Mesothelial cell of epicardium (in vitro differentiated cells): ENCODE measurements at places on chromosomes 12 and 14. TPM values are rescaled to one million over a fixed set of nuclear protein-coding genes. Genes with fewer than 3 reads are reported as not detected.

DNA sequence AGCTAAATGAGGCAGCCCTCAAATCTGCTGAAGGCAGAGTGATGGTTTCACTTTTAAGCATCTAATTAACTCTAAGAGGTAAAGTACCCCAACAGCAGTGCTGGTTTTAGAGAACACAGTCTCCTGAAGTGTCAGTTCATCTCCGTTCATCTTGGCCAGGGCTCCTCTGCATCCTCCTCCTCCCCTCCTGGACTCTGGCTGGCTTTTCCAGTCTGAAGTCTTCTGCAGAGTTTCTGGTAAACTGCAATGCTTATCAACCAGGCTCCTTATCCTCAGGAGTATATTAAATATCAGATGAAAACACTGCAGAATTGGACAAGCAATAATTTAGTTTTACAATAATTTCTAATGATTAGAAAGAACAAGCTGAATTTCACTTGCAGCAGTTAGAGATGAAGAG, 115.4 kb downstream of the GTF2A1 start:
- no peaks in the 10 kb centered on the region for H3K36me3 ChIP-seq
- H3K4me3 ChIP-seq, result no peak overlapping the region
- DNase-seq, result no peak

KSR2 gene
- 0.69 to 0.71 TPM (median 0.70 TPM) in 3 replicates for total RNA-seq

SLC2A13 gene
- total RNA-seq, result 5.7 to 7.4 TPM (median 6.7 TPM) in 3 replicates

- no peaks in the 10 kb centered on the region for H3K27me3 ChIP-seq
- peaks cover 19% of the 10 kb centered on the region for H3K4me1 ChIP-seq
- H3K4me3 ChIP-seq, result no peak overlapping the region
- H3K27ac ChIP-seq, result no peak overlapping the region
- no peak for DNase-seq
- H3K36me3 ChIP-seq, result no peaks in the 10 kb centered on the region
Measured at GRCh38 chr12:13156277-13156676, 40.2 kb upstream of the EMP1 start.

DNA sequence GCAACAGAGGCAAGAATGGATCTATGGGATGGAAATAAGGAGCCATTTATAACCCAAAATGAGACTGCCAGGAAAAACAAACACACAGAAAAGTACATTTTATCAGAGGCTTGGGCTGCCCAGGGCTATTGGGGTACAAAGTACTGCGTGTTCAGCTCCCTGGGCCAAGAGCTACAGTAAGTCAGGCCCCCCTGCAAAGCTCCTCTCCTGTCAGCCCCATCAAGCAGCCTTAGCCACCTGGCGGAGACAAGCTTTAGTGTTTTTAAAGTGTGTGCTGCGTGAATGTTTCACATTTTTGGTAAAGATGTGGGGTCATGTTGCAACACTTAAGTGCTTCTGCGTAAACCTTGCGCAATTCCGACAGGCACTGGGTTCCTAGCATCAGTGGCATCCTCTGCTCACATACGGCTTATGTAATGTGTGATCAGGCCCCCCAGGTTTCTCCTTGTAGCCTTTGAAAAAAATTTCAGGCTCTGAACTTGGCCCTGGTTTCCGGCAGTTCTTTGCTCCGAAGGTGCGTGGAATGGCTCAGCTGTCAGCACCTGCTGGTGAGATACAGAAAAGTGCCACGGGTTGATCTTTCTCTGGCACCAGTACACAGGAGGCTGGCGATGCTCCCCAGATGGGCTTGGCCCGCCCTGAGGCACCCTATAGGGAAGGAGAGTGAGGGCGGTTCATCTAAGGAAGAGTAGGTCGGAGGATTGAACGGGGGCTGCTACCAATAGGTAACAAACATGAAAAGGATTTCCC, 198.7 kb upstream of the EEA1 start:
- H3K4me3 ChIP-seq, result no peak overlapping the region
- no peak overlapping the region for H3K27ac ChIP-seq
- no peaks in the 10 kb centered on the region for H3K27me3 ChIP-seq

- peaks cover 16% of the 10 kb centered on the region for H3K27me3 ChIP-seq
- peaks cover 31% of the 10 kb centered on the region for H3K4me1 ChIP-seq
- no peak for DNase-seq
- H3K36me3 ChIP-seq, result no peaks in the 10 kb centered on the region
- no peak overlapping the region for H3K4me3 ChIP-seq
- no peak overlapping the region for H3K27ac ChIP-seq
Measured at GRCh38 chr14:22381408-22381760, 207.6 kb downstream of the DAD1 start.

DNA sequence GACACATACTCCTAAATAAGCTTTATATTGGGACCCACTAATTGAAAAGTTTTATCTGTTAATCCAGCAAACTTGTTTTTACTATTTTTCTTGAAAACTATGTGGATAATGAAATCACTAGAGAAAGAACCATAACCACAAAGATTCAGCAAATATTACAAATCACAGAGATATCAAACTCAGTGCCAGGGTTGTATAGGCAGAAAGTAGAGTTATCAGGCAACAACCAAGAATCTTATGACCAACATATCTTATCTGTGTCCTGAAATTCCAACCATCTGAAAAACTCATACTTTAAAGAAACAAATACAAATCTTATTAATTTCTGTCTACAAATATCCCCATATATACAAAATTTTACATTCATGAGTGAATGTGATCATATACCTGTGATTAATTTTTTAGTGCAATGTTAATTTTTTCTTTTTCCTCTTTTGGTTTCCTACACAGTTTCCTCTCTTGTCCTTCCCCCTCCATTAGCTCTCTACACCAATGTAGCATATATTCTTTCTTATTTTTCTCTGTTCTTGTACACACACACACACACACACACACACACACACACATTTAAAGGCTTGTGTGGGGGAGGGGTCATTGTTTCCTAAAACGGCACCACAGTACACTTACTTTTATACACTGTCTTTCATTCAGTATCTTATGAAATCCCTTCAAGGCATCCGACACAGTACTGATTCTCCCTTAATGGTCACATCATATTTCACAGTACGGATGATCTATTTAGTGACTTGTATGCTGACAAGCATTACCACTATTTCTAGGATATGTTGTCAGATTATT, 18.6 kb downstream of the AMN1 start:
- H3K27me3 ChIP-seq, result no peaks in the 10 kb centered on the region
- DNase-seq, result no peak
- no peak overlapping the region for H3K4me3 ChIP-seq
- H3K27ac ChIP-seq, result no peak overlapping the region
- peaks cover 31% of the 10 kb centered on the region for H3K36me3 ChIP-seq
- peaks cover 11% of the 10 kb centered on the region for H3K4me1 ChIP-seq

LAG3 gene
- total RNA-seq, result 2.7 to 3.8 TPM (median 3.5 TPM) in 3 replicates

GRCh38 chr14:68158640-68159039, 339.1 kb downstream of the RAD51B start:
- no peak for DNase-seq
- peak overlapping the region; percentile 43 for H3K27ac ChIP-seq
- H3K36me3 ChIP-seq, result peaks cover 11% of the 10 kb centered on the region
- H3K4me1 ChIP-seq, result peaks cover 52% of the 10 kb centered on the region

DNA sequence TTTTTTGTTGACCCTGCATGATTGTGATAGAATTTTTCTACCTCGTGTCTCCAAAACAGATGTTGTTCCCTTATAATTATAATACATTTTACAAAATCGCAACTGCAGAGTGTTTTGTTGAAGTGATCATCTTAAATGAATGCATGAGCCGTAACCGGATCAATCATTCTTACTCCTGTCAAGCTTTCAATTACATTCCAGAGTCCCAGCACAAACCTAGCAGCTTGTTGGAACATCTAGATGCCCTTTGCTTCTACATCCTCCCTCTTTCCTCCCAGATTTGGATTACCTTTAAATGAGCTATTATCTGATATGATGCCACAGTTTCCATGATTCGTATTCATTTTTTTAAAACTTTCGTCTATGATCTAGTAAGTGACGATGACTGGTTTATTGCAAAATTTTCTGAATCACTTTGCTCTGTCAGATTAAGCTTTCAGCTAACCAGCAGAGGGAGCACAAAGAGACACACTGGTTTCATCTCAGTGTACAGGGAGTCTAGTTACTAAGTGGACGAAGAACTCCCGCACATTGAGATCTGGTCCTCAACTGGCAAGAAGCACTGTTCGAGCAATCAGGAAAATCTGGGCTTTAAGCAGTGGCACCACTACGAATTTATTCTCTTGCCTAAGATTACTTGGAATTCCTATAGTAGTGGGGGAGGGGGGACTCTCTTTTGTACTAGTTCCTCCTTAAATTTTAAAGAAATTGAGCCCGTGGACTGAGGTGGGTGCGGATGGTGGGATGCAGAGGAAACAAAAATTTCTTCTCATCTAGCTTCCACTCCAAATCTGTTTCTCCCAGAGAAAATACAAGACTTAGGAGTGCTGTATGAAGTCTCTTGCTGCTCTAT, 40.9 kb downstream of the TSHR start:
- H3K27me3 ChIP-seq, result peaks cover 63% of the 10 kb centered on the region
- H3K36me3 ChIP-seq, result no peaks in the 10 kb centered on the region
- no peak overlapping the region for H3K4me3 ChIP-seq
- H3K4me1 ChIP-seq, result no peaks in the 10 kb centered on the region
- DNase-seq, result no peak

KRT85 gene
- not detected in 3 replicates for total RNA-seq

DNA sequence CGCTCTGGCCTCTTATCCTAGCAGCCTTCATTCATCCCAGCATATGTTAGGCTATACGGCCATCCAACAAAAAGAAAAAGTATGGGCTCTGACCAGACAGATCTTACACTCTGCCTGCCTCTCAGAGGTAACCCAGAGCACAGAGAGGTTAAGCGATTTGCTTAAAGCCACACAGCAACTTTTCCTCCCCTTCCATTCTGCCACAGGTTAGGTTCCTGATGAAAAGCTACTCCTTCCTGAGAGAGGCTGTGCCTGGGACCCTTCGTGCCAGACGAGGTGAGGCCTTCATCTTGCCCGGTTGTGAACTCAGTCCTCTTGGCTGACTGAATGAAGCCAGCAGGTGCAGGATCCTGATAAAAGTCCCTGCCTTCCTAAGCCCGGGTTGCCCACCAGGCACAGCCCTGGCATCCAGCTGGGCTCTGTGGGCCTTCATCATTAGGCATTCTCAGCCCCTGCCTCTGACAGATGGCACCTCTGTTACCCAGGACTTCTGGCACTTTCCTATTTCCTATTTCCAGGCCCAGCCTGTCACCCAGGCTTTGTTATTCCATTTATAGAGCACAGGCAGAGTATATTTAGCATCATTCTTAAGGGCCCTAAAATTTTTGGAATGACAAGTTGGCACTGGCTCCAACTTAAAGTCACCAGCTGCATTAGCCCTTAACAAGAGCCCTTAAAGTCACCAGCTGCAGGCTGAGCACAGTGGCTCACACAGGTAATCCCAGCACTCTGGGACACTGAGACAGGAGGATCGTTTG, 12.8 kb downstream of the SOAT2 start:
- DNase-seq, result peak; percentile 24
- H3K4me3 ChIP-seq, result no peak overlapping the region
- no peaks in the 10 kb centered on the region for H3K36me3 ChIP-seq
- H3K27ac ChIP-seq, result no peak overlapping the region

DNA sequence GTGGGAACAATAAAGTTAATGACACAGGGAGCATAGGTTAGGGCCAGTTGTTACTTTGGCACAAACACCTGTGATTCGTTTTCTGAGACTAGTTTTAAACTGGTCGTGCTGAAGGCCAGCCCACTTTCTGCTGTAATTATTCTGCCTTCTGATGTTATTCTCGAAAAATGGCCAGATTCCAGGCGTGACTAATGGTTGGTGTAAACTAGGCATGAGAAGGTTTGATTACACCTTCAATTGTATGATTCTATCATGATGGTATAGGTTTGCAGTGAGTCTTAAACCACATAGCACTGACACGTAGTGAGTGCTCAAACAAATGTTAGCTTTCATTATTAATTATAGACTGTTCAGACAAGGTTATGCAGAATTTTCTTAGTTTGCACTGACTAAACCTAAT, 39.0 kb downstream of the CKB start:
- H3K27ac ChIP-seq, result no peak overlapping the region
- DNase-seq, result no peak
- no peaks in the 10 kb centered on the region for H3K4me1 ChIP-seq
- H3K27me3 ChIP-seq, result no peaks in the 10 kb centered on the region
- peaks cover 28% of the 10 kb centered on the region for H3K36me3 ChIP-seq

DNA sequence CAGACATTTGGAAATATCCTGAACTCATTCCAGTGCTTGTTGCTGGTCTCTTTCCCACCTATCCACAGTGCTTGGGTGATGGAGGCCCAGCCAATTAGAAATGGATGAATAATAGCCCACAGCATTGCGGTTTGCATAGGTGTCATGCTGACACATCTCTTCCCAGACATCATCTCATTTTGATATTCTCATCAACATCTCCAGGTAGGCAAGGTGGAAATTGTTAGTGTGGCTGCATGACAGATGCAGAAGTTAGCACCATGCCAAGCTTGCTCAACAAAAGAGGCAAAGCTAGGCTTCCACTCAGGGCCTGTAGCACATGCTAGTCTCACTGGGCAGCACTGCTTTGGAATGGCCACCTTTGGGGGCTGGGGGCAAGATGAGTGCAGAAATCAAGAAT, 1118.9 kb downstream of the VRK1 start:
- H3K36me3 ChIP-seq, result no peaks in the 10 kb centered on the region
- no peak overlapping the region for H3K4me3 ChIP-seq
- no peak overlapping the region for H3K27ac ChIP-seq
- peaks cover 3% of the 10 kb centered on the region for H3K4me1 ChIP-seq

DNA sequence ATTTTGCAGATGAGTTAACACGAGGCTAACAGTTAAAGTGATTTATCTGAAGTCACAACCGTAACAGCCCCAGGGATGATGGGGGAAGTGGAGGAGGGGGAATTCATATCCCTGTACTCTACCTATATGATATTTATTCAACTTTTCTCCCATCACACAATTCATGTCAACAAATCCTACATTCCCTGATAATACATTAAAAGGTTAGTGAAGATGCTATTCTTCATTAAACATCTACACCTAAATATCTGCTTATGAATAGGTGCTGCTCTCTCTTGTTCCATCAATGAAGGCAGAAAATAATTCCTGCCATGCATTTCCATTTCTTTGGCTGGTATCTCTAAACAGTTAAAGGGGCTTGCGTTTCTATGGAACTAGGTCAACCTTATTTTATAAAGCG, 6.8 kb downstream of the YBX3 start:
- H3K4me1 ChIP-seq, result peaks cover 49% of the 10 kb centered on the region
- no peak overlapping the region for H3K4me3 ChIP-seq
- DNase-seq, result no peak
- H3K36me3 ChIP-seq, result peaks cover 29% of the 10 kb centered on the region

ZC2HC1C gene
- total RNA-seq, result 2.3 to 3.6 TPM (median 2.4 TPM) in 3 replicates

DNA sequence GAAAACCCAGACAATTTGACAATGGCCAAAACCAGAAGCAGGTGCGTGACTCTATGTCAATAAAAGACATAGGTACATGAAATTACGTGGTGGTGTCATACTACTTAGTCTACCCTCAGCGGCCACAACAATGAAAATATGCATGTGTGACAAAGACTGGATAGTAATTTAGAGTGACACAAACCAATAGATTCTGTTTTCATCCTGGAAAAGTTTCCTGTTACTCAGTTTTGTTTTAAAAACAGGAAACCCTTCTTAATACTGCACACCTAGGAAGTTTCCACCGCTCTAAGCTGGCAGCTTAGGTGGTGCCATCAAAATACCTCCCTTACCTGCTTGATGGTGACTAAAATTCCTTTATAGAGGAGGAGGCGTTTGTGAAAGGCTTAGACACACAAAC, 15.1 kb downstream of the POU6F1 start:
- no peaks in the 10 kb centered on the region for H3K36me3 ChIP-seq
- no peaks in the 10 kb centered on the region for H3K27me3 ChIP-seq
- H3K4me3 ChIP-seq, result no peak overlapping the region
- no peaks in the 10 kb centered on the region for H3K4me1 ChIP-seq
- DNase-seq, result no peak
